ENCODE measurements at places on chromosomes 2 and 18.

- no peak for DNase-seq
These were observed 195.7 kb downstream of the LRATD1 start for GRCh38 chr2:14828223-14828622.

- peak; percentile 34 for DNase-seq
These were observed 21.8 kb downstream of the ATG4B start for GRCh38 chr2:241659150-241659739.

DNA sequence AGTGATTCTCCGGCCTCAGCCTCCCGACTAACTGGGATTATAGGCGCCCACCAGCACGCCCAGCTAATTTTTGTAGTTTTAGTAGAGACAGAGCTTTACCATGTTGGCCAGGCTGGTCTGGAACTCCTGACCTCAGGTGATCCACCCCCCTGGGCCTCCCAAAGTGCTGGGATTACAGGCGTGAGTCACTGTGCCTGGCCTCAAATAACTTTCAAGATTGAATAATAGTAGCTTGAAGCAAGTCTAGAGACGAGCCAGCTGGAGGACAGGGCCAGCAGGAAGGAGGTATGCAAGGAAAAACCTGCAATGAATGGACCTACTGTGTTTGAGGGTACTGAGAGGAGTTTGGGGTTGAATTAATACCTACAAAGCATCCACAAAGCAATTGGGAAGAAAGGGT is 87.5 kb downstream of the MSH2 start:
- DNase-seq: no peak

DNA sequence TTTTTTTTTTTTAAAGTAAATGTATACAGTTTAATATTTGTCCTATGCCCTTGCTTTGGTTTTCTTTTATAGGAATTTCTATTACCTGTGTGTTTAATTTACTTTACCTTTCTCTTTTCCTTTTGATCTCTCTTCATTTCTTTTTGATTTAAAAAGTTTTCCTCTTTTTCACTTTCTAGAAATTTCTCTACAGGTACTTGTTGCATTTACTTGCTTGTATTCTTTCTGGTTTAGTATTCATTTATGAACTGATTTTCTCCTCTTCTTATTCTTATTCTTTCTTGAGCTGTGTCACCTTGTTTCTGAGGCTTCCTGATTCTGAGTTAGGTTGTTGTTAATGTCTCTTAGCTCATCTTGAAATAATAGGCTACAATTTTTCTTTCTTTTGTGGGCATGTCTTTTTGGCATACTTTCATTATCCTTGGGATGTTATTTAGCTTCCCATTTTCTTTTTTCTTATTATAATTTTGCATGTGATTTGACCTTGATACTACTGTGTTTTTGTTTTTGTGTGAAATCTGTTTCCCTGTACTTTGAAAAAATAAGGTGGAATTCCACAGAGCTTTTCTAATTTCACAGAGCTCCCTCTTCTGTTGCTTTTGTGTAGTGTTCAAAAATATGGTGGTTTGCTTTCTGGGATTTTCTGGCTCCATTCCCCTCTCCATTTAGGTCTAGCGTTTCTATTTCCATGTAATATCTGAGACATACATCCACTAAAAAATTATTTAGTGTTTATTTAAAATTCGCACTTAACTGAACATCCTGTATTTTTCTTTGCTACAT is 25.5 kb upstream of the ALMS1 start:
- no peak for DNase-seq

- no peak for DNase-seq
These were observed 152.0 kb upstream of the RAB6C start for GRCh38 chr2:129827311-129828090.

DNA sequence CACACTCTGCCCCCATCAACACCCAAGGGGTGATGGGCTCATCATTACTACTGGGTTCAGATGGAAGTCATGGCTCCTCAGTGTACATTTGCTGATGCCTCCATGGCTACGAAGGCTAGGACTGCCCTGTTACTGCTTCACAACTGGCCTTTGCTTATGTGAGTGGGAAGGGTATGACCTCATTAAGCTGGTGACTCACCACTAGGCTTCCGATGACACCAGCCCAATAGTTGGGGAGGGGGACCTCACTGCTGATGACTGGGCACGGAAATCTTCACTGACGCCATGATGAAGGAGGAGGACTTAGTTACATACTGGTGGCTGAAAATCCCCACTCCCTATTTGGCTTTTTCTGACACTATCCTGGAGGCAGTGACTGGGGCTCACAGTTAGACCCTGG is 263.2 kb downstream of the CMPK2 start:
- no peak for DNase-seq

All from NCI-H1930 (cell line).